ENCODE measurements at places on chromosomes 11 and 22.

- DNase-seq: no peak
These were observed 580.5 kb downstream of the INSC start for GRCh38 chr11:15695096-15695721.

DNA sequence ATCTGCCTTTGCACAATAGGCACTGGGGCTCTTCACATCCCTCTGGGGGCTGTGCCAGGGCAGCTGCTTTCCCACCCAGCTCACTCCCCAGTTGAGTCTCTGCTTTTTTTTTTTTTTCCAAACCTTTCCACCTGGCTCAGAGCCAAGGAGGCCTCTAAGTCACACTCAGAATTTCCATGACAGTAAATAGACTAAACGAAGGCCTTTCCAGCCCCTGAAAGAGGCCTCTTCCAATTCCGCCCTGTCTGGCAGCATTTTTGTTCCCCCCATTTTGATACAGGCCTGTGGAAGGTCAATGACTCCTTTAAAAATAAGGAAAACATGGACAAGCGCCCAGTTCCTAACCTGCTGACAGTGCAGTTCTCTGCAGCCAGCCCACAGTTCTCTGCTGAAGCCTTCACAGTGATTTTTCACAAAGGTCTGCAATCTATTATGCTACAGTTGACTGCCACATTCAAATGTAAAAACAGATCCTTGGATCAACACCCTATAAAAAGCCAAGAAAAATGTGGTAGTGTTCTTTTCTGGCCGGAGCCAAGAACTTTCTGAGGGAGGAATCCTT, 107.5 kb upstream of the SESN3 start:
- DNase-seq: no peak

GRCh38 chr11:606245-606644, 9.5 kb downstream of the IRF7 start:
- no peak for DNase-seq

GRCh38 chr22:25922141-25922540, 180.2 kb downstream of the MYO18B start:
- no peak for DNase-seq

GRCh38 chr11:46347637-46348311, 511 bp downstream of the DGKZ start:
- peak; percentile 8 for DNase-seq

DNA sequence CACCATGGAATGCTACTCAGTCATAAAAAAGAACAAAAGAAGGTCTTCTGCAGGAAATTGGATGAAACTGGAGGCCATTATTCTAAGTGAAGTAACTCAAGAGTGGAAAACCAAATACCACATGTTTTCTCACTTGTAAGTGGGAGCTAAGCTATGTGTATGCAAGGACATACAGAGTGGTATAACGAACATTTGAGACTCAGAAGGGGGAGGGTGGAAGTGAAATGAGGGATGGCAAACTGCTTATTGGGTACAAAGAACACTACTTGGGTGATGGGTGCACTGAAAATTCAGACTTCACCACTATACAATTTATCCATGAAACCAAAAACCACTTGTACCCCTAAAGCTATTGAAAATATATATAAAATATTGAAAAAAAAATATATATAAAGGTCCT, 13.4 kb upstream of the CAT start:
- no peak for DNase-seq

All from RPMI8226 (cell line).